Hepatic stellate cell (primary cell): ENCODE measurements at places on chromosomes 11 and 22.

GRCh38 chr11:47668665-47669064, 26.3 kb upstream of the MTCH2 start:
- no peak for DNase-seq

DNA sequence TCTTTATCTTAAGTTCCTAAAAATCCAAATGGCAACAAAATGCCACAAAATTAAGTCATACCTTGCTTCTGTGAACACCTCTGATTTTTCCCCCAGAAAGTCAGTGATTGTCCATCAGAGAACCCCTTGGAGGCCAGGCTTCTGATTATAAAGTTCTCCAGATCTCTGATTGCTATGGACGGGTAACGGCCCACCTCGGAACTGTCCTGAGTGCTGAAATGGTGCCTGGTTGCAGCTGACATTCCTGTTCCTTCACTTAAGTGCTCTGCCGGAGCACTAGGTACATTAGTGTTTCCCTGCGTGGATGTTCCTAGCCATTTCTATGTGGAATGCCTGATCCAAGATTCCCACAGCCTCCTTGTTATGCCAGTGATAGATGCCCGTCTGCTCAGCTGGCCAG, 85.0 kb downstream of the CHST1 start:
- peak; percentile 40 for DNase-seq

- no peak for DNase-seq
These were observed 67.7 kb downstream of the PANX1 start for GRCh38 chr11:94196363-94196762.

DNA sequence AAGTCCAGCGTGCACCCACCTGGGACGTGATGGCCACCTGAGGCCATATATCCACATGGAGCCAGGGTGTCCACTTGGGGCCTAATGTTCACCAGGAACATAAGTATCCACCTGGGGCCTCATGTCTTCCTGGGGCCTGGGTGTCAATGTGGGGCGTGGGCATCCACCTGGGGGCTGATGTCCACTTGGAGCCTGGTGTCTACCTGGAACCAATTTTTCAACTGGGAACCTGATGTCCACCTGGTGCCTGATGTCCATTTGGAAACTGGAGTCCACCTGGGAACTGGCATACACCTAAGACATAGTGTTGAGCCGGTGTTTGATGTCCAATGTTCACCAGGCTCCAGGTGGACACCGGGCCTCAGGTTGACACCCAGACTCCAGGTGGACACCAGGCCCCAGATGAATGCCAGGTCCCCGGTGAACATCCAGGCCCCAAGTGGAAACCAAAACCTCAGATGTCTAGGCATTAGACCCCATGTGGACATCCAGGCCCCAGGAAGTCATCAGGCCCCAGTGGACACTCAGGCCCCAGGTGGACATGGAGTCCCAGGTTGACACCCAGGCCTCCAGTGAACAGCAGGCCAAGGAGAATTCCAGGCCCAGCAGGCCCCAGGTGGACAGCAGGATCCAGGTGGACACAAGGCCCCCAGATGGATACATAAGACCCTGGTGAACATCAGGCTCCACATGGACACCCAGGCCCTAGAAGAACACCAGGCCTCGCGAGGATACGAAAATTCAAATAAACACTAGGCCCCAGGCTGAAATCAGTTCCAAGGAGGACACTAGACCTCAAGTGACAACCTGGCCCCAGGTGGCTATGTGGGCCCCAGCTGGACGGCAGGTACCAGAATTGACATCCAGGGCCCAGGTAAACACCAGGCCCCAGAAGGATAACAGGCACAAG, 56.0 kb upstream of the SEPTIN5 start:
- no peak for DNase-seq

- no peak for DNase-seq
These were observed 30.3 kb downstream of the SGSM1 start for GRCh38 chr22:24836282-24836681.

DNA sequence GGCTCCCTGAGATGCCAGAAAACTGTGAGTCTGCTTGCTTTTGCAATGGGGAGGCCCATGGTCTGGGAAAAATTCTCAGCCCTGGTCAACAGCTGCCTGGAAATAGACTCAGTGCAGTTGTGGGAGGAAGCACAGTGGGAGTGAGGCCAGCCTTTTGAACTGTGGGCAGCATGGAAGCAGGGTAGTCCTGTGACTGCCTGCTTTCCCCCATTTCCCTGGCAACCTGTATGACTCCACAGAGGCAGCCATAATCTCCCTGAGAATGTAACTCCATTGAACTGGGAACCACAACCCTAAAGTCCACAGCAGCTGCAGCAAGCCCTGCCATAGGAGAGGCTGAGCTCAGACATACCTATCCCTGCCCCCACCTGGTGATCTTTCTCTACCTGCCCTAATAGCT, 494.6 kb upstream of the FAT3 start:
- DNase-seq, result no peak

- DNase-seq, result no peak
These were observed 407.4 kb downstream of the LRRC4C start for GRCh38 chr11:41051919-41052635.

DNA sequence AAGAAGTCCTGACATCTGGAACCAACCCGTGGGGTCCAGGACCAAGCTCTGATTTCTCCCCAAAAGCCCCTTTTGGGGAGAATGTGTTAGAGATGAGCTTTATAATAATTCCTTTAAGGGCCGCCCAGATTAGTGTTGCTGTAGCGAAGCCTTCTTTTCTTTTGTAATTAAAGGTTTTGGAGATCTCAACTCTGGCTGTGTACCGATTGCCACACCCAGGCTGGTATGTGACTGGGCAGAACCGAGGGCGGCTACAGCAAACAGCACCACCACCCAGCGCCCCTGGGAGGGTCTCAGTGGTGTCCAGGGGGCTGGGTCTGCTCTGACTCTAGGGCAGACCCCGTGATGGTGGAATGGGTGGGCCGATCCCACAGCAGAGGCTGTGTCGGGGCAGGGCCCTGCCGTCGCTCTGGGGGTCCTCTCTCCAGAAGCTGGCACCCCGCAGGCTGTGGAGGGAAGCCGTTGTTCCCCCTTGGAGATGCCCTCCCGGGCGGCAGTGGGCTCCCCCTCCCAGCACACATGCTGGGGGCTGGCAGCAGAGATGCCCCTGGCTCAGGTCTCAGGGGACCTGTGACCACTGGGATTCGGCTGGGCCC, 31.0 kb downstream of the TPCN2 start:
- DNase-seq, result no peak

GRCh38 chr11:85180528-85180927, 446.6 kb downstream of the DLG2 start:
- DNase-seq, result no peak

DNA sequence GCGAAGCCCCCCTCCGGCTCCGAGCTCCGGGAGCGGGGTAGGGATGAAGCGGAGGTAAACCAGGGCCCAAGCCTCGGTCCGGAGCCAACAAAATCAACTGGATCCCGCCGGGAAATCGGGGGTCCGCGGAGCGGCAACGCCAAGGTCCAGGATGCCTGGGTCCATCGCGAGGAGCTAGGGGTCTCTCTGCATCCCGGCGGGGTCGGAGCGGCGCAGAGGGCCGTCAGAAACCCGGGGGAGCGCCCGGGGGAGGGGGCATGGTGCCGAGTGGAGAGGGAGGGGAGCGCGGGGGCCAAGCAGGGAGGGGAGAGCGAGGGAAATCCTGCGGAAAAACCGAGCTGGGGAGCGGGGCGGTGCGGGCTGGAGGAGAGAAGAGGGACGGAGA, 51.8 kb downstream of the SLC22A12 start:
- DNase-seq, result no peak

- DNase-seq, result no peak
These were observed 181.1 kb downstream of the HIPK3 start for GRCh38 chr11:33438301-33438700.

GRCh38 chr11:62420882-62421281, 2.0 kb downstream of the SCGB1A1 start:
- DNase-seq, result no peak

DNA sequence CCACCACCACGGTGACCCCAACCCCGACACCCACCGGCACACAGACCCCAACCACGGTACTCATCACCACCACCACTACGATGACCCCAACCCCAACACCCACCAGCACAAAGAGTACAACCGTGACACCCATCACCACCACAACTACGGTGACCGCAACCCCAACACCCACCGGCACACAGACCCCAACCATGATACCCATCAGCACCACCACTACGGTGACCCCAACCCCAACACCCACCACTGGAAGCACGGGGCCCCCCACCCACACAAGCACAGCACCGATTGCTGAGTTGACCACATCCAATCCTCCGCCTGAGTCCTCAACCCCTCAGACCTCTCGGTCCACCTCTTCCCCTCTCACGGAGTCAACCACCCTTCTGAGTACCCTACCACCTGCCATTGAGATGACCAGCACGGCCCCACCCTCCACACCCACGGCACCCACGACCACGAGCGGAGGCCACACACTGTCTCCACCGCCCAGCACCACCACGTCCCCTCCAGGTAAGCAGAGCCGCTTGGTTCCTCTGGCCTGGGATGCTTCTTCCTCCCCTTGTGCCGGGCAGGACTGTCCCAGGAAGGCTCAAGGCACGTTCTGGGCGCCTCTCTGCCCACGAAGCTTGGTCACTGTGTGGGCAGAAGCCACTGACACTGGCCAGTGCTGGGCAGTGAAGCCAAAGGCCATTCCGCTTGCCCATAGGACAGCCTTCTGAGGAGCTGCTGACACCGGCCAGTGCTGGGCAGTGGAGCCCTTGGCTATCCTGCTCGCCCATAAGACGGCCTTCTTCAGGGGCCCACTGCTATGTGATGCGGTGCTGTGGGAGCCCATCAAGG, 25.1 kb downstream of the MUC2 start:
- no peak for DNase-seq

DNA sequence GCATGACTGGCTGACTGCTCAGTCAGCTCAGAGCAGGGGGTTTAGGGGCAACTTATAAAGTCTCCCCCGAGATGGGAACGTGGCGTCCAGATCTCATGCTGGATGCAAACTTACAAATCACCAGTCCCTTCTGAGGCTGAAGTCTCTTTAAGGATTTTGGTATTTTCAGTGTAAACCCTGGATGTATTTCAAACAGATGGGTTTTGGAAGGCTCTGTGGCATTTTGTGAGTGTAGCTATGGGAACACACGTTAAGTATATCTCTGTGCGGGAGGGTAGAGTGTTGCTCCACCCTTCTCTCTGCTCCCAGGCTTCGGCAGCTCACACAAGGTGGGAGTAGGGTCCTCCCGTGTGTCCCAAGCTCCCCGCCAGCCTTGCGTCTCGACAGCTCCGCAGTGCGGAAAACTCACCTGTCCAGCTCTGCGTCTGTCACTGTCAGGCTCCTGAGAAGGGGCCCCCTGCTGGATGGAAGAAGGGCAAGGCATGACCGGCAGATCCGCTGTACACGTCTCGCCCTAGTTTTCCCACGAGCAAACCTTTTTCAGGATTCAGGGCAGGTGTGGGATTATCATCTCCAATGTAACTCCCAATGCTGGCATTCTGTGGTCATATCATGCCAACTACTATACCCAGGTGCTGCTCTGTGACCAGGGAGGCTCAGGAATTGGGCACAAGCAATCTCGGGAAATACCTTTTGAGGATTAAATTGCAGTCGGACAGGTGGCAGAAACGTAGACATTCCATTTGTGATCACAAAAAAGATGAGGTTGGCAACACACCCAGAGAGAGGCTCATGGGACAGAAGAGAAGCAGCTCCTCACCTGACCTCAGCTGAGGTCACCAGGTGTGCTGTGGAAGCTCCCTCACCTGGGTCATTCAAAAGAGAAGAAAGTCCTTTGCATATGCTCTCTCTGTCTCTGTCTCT, 313.9 kb upstream of the B3GAT1 start:
- DNase-seq, result no peak
